Activated CD8-positive, alpha-beta memory T cell treated with anti-CD3 and anti-CD28 coated beads for 48 hours (primary cell): ENCODE measurements at places on chromosomes 6 and 20.

DNA sequence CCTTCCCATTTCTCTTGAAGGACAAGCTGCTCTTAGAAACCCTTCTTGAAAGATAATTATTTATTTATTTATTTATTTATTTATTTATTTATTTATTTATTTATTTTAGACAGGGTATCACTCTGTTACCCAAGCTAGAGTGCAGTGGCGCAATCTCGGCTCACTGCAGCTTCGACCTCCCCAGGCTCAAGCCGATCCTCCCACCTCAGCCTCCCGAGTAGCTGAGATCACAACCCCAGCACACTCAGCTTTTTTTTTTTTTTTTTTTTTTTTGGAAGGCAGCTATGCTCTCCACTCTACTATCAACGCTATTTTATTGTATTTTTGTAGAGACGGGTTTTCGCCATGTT lies 1.2 kb upstream of the HEBP2 start:
- DNase-seq: no peak

GRCh38 chr6:112281821-112282615 lies 27.7 kb upstream of the LAMA4 start:
- no peak for DNase-seq

DNA sequence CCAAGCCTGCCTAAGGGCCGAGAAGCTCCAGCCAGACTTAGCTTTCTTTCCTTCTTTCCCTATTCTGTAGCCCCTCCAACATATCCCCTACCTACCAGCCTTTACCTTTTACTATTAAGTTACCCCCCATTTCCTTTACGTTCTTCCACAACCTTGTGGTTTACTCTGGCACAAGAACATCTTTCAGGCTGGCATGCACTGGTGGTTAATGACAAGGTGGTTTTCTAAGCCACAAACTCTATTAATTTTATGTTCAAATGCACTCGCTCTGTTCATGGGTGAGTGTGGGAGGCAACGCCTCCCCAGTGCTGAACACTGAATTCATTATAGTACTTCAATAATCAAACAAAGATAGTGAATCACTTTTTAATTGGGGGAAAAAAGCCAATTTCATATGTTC lies 64.4 kb downstream of the TRERF1 start:
- DNase-seq: no peak

- DNase-seq: no peak
These were observed 13.7 kb downstream of the SOD2 start for GRCh38 chr6:159679091-159680077.

- no peak for DNase-seq
These were observed 952 bp upstream of the TAAR6 start for GRCh38 chr6:132569170-132569569.

- peak; percentile 63 for DNase-seq
These were observed 26.1 kb downstream of the DIDO1 start for GRCh38 chr20:62900052-62900691.

DNA sequence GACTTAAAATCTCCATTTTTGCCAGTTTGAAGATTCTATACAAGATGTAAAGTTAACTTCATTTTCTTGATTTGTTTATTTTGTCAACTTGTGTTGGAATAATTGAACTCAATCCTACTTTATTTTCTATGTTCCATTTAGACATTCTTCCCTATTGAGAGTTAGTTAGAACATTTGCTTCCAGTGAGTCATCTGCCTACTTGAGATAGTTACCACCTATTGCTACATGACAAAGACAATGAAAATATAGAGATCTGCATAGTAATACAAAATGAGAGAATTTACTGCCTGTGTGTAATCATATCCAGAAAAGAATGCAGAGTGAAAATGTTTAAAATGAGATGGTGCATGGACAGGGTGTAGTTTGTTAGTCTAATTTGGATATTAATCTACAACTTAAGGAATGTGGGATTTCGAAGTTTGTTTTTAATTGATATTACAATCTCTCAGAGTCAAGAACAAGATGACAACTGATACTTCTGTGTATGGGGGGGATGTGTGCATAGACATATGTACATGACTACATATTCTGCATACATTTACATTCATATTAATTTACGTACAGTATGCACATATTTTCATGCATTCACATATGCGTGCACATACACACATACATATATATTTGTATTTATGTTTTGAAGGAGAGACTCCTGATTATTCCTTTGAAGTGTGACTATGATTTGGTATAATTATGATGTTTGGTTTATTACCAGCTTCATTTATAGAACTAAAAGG lies 420.1 kb downstream of the NKAIN2 start:
- DNase-seq: no peak

DNA sequence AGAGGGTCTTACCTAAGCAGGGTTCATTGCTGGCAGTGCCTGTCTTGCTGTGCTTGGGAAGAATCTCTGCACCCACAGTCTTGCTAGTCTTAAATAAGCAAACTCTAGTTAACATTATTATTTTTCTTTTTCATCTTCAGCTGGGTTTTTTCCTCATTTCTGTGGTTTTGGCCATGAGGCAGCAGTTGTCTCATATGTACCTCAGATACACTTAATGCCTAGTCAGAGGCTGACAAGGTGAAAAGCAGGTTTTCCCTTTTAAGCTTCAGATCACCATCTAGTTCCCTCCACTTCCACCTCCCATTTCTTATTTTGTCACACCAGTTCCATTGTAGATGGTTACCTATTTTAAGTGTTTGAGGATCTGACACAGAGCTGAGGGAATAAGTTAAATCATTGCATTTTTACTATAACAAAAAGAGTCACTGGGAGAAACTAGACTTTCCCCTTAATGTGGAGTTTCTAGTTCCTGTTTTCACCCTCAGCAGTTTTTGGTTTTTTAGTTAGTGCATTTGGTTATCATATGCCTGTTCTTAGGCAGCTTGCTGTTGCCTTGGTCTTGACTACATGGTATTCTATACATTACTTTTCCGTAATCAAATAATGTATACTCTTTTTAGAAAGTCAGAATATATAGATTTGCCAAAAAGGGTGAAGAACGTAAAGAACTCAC lies 46.0 kb downstream of the AFDN start:
- no peak for DNase-seq

- DNase-seq: no peak
These were observed 216.2 kb downstream of the RFPL4B start for GRCh38 chr6:112563368-112563767.

GRCh38 chr20:3339076-3339475 lies 68.4 kb downstream of the DNAAF9 start:
- no peak for DNase-seq

- DNase-seq: no peak
These were observed 300.9 kb downstream of the LAMA2 start for GRCh38 chr6:129183681-129184301.

DNA sequence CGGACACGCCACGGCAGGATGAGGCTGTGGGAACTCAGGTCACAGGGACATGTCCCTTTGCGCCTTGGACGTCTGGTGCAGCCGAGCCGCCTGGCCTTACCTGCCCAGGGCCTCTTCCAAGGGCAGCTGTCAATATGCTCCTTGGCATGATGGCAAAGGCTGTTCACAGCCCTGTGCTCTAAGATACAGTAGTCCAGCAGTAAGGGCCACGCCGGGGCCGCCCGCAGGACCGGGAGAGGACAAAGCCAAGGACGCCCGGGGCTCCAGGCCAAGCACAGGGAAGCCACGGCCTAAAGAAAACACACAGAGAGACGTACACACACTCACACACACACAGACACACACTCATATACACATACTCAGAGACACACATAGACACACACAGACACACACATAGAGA lies 13.0 kb downstream of the FOXF2 start:
- no peak for DNase-seq

DNA sequence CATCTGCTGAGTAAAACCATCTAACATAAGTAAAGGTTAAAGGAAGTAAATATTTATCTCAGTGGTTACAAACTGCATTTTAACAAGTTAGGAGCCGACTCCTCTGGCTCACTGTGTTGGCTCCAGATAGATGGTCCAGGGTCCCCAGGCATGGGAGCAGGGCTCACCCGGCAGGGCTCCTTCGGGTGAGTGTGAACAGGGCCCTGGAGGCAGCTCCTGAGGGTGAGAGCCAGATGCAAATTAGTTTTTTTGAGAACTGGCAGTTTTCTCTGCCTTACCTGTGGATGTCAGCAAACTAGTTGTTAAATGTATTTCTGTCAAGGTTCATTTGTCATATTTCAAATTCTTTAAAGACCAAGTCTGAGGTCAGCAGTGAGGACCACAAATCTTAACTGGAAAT lies 21.5 kb downstream of the TPBG start:
- DNase-seq: no peak

DNA sequence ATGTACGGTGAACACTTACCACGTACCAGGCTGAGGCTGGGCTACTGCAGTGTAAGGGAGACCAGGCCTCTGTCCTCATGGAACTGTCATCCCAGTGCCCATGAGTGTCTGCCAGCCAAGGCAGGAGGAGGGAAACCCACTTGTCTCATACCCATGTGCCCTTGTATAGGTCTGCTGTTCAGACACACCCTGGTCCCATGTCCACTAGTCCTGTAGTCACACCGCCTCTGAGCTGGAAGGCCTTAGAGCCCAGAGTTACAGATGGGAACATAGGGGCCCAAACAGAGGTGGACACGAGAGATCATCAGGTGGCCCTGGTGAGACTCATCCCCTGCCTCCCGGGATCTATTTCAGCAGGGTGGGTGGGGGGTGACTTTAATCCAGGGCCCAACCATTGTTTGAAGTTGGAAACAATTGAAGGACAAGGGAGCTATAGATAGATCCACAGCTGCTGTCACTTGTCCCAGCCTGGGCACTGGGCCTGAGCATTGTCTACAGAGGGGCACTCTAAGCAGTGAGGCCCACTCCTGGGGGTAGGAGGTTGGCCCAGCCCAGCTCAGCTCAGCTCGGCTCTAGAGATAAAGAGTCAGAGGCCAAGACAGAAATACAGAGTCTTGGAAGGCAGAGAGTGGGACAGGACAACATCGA lies 14.6 kb downstream of the MYH7B start:
- no peak for DNase-seq

DNA sequence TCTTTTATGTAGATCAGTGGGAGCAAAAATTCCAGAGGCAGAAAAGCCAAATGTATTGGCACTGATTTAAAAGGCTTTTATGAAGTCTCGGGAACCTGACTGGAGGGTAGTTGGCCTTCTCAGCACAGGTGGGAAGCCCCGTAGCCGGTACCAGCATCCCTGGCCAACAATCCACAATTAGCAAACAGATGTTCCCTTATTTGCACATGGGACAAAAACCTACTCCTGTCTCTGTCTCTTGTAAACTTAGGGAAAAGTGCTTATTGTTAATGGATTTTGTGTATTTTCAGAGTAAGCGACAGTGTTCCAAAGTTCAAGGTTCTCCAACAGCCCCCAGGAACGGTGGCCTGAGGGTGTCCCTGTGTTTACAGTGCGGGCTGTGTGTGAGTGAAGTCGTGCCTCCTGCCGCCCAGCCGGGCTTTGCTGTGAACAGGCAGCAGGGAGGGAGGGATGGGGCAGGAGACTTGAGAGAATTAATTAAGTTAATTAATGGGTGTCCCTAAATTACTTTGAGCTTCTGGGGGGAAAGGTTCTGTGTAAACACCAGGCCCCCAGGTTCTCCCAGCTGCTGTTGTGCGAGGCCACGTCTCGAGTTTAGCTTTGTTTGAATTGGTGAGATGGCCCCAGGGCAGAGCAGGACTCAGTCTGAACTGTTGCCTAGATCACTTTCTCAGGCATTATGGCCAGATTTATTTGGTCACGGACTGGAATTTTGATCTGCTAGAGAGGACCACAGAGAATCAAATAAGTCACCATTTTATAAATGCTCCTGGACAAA lies 3.9 kb downstream of the SYNJ2 start:
- DNase-seq: no peak

DNA sequence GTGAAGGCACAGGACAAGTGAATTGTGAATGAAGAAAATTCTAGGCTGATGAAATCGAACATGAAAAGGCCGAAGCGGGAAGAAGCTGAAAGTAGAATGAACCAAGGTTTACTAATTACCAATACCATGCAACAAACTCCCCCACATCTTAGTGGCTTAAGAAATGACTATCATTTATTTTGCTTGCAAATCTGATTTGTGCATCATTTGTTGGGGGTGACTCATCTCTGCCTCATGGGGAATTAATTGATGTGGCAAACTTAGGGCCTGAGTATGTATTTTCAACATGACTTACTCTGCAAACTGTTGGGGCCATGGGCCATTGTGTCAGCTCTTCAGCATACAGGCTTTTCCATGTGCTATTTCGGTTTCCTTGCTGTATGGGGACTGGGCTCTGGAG lies 26.8 kb downstream of the PPP1R14C start:
- peak; percentile 14 for DNase-seq

GRCh38 chr20:37919389-37920040 lies 16.6 kb downstream of the VSTM2L start:
- DNase-seq: no peak

DNA sequence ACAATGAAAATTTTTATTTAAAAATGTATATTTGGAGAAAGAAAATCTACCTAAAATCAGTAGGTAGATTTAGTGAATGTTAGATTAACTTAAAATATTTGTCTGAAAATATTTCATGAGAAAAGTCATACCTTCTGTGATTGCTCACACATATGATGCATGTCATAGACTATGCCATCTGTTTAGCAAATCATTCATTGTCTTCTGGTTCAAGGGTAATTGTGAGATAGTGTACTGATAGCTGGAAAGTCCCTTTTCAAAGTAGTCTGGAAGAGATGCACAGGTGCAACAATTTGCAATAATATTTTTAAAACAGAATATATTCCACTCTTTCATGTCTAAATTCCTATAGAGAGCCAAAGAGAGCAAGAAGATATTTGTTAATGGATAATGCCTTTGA lies 21.0 kb upstream of the RNF217 start:
- DNase-seq: no peak

DNA sequence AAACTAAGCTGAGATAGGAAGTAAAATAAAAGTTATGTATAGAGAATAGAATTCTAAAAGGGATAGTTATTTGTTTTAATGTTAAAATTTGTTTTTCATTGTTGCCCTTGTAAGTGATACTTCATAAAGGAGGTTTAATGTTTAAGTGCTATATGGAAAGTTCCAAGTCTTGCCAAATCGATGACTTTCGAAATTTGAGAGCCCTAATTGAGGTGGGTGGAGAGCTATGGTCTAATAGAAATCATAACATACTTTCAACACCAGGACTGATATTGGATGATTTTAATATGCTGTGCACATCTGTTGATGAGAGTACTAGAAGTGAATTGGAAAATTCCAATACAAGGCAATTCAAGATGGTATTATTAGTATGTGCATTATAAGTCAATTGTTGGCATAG lies 64.6 kb downstream of the RNF144B start:
- no peak for DNase-seq

GRCh38 chr20:58251979-58252591 lies 23.6 kb upstream of the ANKRD60 start:
- no peak for DNase-seq

GRCh38 chr6:111764238-111765175 lies 108.7 kb downstream of the FYN start:
- no peak for DNase-seq

DNA sequence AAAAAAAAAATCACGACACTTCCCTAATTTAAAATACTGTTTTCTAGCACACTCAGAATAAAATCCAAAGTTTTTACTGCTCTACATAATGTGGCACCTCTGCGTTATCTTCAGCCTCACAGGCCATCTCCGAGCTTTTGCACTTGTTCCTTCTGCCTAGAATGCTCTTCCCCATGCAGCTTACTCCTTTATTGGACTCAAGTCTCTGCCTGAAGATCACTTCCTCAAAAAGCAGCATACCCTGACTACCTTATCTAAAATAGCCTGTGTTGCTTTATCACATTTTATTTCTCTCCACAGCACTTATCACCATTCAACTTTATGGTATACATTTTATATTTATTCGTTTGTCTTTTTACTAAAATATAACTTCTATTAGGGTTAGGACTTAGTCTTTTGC lies 2.3 kb downstream of the ZNF322 start:
- no peak for DNase-seq

- no peak for DNase-seq
These were observed 316.2 kb downstream of the ADGRB3 start for GRCh38 chr6:68951270-68951669.
